Thoracic aorta endothelial cell (primary cell): ENCODE measurements at places on chromosomes 5 and 9. TPM values are rescaled to one million over a fixed set of nuclear protein-coding genes. Genes with fewer than 3 reads are reported as not detected.

The DMRT3 gene
- total RNA-seq, result not detected in 2 replicates

The ZNF354C gene
- total RNA-seq, result 8.4 and 9.8 TPM in 2 replicates

The EPB41L4A gene
- total RNA-seq, result 19.8 and 26.1 TPM in 2 replicates

The MSMP gene
- total RNA-seq, result 6.0 and 10.2 TPM in 2 replicates

The CENPH gene
- total RNA-seq, result 18.4 and 21.1 TPM in 2 replicates

The SLC46A2 gene
- not detected in 2 replicates for total RNA-seq

The PRRX2 gene
- total RNA-seq, result not detected in 2 replicates

The AK3 gene
- 65.4 and 76.9 TPM in 2 replicates for total RNA-seq
